ENCODE measurements at places on chromosomes 6 and 20.
A peak's percentile ranks its signal among the peaks of the same experiment; 100 is the strongest.

GRCh38 chr20:675453-676314, at the start of gene SCRT2:
SCRT2 (minus strand) TSS chr20:675802; CDS start chr20:675601, 201 bp downstream.
- no peak for DNase-seq

- peak; percentile 54 for DNase-seq
These were observed 7.5 kb downstream of the DIDO1 start for GRCh38 chr20:62918831-62919230.

DNA sequence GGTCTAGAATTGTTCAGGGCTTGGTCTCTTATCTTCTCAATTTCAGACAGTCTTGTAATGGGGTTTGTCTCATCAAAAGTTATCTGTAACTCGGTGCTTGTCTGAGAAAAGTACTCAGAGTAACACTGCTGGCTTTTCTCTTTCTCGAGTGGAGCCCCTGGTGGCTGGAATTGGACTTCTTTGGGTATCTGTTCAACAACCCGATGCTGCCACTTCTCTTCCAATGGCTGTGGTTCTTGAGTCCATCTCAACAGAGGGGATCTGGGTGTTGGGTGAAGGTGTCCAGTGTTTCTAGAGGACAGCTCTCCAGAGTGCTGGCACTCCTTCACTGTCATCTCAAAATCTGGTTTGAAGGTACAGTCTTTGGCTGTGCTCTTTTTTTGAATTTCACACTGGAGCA, 24.6 kb downstream of the DST start:
- DNase-seq, result peak; percentile 16

DNA sequence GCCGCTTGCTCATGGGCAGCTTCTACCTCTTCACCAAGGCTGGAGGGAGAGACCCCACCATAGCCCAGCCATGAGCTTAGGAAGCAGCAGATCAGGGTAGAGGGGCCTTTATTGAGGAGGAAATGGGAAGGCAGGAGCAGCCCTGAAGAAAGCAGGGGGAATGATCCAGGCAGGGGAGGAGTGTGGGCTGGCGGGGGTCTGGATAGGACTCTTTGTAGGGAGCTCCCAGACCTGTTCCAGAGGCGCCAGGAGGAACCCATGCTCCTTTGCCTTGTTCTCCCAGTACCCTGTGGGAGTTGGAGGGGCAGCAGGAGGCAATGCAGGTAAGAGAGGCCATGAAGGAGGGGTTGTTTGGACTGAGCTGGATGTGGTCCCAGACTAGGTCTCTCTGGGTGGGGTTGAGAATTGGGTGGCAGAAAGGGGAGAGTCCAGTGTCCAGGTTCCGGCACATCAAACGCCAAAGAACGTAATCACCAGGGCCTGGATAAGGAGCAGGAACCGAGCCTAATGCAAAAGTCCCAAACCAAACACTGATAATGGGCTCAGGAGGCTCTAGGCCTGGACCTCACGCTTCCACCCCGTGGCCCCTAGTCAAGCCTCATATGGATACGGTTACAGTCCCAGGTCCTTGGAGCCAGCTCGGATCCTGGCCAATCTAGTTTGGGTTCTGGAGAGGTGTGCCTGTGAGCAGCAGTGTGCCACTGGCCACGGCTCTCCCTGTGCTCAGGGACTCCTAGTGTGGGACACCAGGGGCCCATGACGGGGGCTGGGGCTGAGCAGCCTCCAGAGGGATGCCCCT, 12.1 kb upstream of the PGC start:
- DNase-seq, result no peak

DNA sequence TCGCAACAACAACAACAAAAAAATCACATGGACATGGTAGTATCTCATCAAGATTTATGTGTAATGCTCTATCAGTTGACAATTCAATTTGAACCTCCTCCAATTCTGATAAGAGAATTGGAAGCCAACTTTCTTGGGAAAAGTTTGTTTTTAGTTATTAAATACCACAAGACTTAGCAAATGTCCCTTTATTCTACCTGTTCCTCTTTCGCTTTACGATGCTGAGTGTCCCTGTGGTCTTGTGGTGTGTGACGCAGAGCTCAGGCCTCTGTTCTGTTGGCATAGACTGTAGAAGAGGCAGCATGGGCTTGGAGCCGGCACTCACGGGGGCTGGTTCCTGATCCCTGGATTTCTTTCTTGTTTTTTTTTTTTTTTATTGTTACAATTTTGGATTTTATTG, 76.7 kb downstream of the PSMB1 start:
- DNase-seq, result no peak

DNA sequence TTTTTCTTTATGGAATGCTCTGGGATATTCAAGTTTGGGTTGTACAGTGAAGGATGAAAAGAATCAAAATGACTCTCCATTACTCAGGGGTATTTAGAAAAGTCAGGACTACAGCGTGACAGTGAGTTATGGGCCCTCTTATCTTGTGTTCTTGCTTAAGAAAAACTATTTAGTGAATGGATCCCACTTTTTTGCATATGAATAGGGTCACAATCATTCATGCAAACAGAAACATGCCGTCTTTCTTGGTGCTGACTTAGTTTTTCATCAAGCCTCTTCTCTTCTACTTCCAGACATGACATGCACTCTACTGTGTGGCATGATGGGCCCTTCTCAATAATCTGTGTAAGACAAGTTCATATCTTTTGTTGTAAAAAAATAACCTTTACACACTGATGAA, 488.4 kb upstream of the MMS22L start:
- DNase-seq, result no peak

- DNase-seq, result no peak
These were observed 39.7 kb downstream of the DLL1 start for GRCh38 chr6:170250981-170251775.

DNA sequence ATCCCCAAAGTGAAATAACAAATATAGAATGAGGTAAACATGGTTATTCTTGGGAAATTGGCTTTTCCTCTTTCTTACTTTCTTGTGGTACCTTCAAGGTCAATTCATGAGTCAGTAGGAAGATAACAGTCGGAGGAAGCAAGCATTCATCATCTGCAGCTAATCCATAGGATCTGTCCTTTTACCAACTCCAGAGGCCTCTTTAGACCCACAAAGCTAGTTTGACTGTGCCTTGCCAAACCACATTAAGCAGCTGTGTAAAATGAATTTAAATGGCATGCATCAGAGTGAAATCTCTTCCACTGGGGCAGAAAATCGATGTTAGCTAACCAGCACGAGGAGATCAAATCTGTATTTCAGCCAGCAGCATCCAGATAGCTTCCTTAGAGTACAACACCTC, 171.3 kb downstream of the TMEM242 start:
- no peak for DNase-seq

- peak; percentile 65 for DNase-seq
These were observed 14.3 kb downstream of the STX7 start for GRCh38 chr6:132498638-132499037.

DNA sequence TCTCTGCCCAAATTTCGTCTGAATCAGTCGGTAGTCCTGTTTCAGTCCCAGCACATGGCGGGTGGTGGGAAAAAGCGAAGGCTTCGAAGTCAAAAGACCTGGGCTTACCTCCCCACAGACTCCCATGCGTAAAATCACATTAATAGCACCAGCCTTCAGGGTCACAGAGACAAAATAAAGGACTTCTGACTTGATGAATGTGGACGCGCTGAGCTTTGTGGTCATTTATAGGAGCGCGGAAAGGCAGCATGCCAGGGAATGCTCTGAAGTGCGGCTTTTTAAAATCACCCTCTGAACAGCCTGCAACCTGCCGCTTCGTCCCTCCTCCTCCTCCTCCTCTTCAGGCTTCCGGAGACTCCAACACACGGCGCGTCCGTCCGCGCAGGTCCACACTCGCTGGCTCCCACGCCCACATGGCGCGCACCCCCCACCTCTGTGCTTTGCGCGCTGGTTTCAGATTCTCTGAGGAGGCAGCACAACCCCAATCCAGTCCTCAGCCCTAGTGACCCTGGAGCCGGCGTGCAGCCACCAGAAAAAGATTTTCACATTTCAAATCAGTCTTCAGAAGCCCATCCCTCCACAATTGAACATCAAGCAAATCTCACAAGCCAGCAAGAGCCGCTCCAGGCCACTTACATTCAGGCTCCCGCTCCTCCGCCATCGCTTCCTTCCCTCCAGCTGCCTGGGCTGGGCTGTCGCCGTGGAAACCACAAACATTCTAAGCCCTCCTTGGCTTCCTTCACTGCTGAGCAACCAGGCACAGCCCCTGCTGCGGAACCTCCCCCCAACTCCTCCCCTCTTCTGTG, at the start of gene C6orf118:
TSS of gene C6orf118 (minus strand) at position 680 of the 806 bp plus-strand sequence. CDS start at position 661, 19 bp downstream.
- DNase-seq, result peak; percentile 7

DNA sequence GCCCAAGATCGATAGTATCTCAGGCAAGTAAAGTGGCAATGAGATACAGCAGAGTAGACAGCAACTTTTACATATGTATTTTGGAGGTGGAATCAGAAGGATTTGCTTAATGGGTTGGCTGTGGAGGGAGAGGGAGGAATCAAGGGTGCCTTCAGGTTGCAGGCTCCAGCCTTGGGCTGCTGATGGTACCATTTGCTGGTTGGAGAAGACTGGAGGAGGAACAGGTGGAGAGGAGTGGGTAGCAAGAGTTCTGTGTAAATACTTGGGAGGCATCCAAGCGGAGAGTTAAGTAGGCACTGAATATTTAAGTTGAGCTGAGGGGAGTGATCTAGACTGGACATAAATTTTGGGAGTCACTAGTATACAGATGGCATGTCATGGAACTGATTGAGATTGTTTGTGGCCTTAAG, 5.2 kb downstream of the BICRAL start:
- DNase-seq, result no peak

DNA sequence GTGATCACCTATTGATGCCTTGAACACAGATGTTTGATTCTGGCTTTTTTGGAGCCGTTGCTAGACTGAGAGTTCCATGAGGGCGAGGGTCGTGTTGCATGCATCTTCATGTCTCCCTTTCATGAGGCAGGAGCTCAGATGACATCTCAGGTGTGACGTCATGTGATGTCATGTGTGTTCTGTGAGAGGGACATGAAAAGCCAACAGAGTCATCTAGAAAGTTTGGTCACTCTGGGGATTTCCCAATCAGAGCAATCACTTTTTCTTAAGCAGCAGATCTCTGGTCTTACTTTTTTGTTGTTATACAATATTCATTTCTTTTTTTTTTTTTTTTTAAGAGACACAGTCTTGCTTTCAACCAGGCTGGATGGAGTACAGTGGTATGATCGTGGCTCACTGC, 411.8 kb downstream of the PREX1 start:
- no peak for DNase-seq

GRCh38 chr20:49602345-49603208, 34.6 kb upstream of the PTGIS start:
- DNase-seq, result no peak

DNA sequence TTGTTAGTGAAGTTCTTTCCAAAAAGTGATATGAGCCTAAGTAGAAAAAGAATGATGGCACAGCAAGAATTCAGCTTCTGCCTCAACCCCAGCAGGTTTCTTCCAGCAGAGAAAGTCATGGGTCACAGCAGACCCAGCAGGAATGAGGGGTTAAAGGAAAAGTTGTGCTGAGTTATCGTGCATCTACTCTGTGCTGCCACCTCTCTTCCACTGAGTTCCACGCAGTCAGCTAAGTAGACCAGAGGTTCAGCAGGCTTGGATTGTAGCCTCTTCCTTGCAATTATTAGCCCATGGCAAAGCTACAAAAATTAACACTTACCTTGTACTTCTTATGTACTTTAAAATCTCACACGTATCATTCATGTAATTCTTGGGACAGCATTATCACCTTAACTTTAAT, 510.8 kb downstream of the PTPRT start:
- peak; percentile 20 for DNase-seq

All from NAMALWA (cell line).